ENCODE measurements at places on chromosomes 4 and X. TPM values are rescaled to one million over a fixed set of nuclear protein-coding genes. Genes with fewer than 3 reads are reported as not detected.

AMER1 gene
- 6.6 TPM for total RNA-seq

DKC1 gene
- 72.2 TPM for total RNA-seq

SPANXB1 gene
- not detected for total RNA-seq

DNA sequence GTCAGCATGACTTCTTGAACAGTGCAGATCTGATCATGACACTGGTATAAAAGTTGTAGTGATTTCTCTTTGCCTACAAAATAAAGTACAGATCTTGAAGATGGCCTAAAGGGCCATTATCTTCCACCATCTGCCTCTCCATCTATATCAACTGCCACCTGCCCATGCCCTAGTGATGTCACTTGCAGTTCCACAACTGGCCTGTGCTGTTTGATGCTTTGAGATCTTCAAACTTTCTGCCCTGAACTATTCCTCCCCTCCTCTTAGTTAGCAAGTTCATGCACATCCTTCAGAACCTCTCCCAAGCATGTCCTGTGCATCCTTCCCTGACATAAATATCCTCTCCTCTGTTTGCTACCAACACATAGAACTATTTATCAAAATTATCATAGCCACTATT lies 217.0 kb downstream of the SOWAHB start:
- no peaks in the 10 kb centered on the region for H3K4me1 ChIP-seq
- H3K36me3 ChIP-seq: no peaks in the 10 kb centered on the region
- H3K27ac ChIP-seq: no peak overlapping the region
- H3K4me3 ChIP-seq: no peak overlapping the region
- H3K27me3 ChIP-seq: no peaks in the 10 kb centered on the region

DNA sequence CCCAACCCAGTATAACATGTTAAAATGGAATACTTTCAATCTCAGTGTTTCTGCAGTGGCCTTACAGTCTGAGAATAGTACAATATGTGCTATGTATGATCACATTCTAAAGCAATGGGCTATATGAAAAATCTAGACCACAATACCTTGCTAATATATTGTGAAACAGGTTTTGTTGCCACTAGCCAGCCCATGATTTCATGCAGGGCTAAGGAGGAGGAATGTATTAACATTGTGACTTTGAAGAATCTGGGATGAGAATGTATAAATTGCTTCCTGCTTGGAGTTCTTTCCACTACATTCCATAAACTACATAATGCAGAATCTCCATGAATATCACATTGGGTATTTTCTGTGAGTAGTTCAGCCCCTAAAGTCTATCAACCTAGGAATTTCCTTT lies 935.4 kb upstream of the GRIA3 start:
- H3K4me1 ChIP-seq: no peaks in the 10 kb centered on the region
- H3K27ac ChIP-seq: no peak overlapping the region
- H3K27me3 ChIP-seq: no peaks in the 10 kb centered on the region
- no peak for DNase-seq
- H3K36me3 ChIP-seq: no peaks in the 10 kb centered on the region

Measured in naive thymus-derived CD4-positive, alpha-beta T cell (primary cell).